Adipocyte (in vitro differentiated cells): ENCODE measurements at places on chromosomes 7 and 10.

- no peak for DNase-seq
Observed at GRCh38 chr7:17207220-17207619, 91.2 kb upstream of the AHR start.

GRCh38 chr7:135929722-135930141 is 47.4 kb downstream of the MTPN start:
- no peak for DNase-seq

DNA sequence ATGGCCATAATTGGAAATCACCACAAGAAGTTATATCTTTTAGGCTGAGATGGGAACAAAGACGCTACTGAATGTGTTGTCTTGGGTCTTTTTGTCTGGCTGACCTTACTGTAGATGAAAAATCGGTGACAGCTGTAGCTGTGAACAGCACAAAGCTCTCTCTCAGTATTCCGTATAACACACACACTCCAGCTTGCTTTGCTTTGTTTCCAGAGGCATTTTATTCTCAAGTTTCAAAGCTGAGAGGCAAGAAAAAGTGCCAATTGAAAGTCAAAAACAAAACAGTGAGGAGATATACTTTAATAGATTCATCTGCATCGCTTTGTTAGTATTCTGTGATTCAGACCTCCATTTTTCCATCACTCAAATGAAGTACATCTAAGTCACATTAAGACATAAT is 39.6 kb upstream of the CABCOCO1 start:
- DNase-seq, result no peak

- no peak for DNase-seq
Observed at GRCh38 chr10:113005380-113005779, 55.3 kb downstream of the TCF7L2 start.

DNA sequence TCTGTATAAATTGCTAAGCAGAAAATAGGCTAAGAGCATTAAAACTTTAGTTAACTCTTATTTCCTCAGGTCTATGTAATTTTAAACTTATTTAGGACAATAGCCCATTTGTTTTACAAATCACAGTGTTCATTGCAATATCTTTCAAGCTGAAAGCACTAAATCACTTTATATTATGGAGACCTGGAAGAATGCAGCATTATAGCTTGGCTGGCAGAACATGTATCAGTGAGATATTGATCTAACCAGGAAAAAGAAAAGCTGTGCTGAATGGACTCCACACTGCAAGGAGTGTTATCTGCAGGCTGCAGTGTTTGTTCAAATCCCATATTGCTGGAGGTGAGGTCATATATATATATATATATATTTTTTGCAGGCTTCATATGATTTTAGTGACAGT is 517.5 kb downstream of the NRG3 start:
- DNase-seq, result no peak

GRCh38 chr10:69845574-69846292 is 44.0 kb downstream of the COL13A1 start:
- DNase-seq, result peak; percentile 46

DNA sequence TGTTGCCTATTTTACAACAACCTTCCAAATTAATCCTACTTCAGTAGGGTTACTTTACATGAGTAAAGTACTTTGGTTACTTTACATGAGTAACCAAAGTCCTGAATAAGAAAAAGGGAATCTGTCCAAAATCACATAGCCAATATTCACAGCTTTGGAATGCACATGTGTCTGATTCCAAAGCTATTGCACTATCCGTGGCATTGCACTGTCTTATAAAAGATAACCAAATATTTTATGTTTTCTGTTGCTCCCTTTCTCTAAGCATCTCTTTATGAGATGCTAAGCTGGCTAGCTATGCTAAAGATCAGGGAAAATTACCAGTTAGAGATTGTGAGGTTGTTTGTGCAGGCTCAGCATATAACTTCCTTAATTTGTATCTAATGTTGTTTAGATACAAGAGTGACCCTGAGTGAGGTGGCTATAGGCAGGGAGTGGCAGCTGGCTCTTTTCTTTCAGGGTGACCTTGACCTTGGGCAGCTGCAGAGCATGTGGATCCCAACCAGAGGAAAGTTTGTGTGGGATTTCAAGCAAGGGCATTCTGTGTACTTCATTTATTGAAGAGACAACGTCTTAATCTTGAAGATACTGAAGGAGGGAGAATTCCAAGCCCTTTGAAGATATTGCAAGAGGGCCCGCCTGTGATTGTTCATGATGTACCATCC is 366.1 kb upstream of the ANKRD30A start:
- peak; percentile 88 for DNase-seq

DNA sequence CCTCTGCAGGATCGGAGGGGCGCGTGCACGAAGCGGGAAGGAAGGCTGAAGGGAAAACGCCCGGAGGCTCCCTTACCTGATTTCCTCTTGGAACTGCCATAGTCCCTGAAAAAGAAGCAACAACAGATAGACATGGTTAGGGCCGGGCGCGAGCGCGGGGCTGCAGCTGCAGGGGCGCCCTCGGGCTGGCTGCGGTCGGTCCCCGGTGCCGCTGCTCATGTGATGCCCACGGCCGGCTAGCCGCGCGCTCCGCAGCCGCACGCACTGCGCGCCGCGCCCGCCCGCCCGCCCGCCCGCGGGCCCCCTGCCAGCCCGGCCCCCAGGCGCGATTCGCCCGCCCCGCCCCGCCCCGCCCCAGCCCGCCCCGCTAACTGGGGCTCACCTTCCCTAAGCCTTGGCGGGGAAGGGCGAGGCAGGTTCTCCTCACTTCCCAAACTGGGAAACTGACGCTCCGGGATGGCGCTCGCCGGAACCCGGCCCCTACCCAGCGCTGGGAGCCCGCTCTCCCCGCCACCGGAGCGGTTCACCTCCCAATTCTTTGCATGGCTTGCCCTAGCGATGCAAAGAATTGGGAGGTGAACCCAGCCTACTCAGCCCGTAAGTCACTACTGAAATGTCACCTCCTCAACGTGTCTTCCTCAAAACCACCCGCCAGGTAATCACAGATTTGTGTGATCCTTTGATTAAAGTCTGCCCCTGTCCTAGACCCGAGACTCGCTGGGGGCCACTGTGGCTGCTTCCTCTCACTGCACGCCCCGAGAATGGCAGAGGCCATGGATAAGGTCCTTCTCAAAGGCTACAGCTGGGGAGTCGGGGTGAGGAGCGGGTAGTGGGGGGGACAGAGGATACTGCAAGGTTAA is 162.2 kb downstream of the SH3PXD2A start:
- peak; percentile 74 for DNase-seq

DNA sequence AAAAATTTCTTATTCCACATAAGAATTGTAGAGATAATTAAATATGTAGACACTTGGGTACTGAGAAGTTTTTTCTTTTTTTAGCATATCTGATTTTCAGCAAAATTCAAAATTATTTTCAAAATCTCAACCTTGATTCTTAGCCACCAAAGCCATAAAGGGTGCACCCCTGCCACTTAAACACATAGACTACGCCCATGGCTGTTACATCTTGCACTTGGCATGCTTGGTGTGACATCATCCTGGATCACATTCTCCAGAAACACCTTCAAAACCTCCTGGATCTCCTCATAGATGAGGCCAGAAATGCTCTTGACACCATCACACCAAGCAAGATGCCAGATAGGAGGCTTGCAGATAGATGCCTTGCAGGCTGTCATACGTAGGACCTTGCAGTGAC is 89.1 kb upstream of the KLF14 start:
- no peak for DNase-seq

DNA sequence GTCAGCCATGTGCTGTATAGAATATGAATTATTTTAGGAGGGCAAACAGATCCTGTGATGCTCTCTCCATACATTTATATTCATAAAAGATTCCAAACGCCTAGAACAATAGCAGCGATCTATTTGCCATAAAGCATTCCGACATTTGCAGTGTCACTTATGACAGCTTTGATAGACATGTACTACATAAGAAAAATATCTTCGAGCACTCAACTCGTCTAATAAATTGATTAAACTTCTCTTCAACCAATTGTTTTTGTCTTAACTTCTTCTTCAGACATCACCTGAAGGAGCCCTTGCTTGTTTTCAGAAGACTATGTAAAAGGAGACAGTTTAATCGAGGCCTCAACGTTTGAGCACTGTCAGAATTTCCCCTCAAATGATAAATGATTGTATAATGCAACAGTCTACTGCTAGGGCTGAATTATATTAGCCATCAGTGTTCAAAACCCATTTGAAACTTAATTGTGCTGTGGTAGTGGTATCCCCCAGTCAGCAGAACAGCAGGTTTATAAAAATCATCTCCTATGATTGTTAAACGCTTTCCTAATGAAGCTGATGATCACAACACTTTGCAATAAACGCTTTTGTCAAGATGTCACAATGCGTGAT is 158.0 kb upstream of the MGMT start:
- DNase-seq, result no peak

DNA sequence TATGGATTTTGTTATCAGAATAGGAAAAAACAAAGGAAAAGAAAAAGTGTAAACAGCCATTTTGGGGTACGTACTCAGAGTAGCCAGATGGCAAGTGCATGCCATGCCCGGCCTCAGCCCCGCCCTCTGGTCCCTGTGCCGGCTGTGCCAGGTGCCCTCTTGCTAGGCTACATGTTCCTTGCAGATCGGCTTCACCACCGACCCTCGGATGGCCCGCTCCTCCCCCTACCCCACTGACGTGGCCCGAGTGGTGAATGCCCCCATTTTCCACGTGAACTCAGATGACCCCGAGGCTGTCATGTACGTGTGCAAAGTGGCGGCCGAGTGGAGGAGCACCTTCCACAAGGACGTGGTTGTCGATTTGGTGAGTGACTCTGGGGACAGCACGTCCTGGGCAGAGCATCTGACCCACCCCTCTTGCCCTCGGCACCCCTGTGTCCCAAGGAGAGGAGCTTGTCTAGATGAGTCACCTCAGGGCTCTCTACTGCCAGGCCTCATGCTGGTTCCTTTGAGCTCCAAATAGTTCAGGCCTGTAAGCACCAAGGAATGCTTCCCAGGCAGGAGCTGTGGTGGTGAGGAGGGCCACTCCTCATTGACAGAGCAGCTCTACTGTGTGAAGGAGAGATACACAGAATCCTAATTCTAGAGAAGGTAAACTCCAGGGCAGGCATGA is 54.9 kb upstream of the ZMIZ2 start:
- peak; percentile 61 for DNase-seq

- no peak for DNase-seq
Observed at GRCh38 chr10:96609510-96609909, 22.7 kb upstream of the TM9SF3 start.

- DNase-seq, result no peak
Observed at GRCh38 chr7:124799448-124799847, 33.9 kb upstream of the GPR37 start.

GRCh38 chr10:70879207-70879606 is 9.2 kb downstream of the PCBD1 start:
- no peak for DNase-seq

DNA sequence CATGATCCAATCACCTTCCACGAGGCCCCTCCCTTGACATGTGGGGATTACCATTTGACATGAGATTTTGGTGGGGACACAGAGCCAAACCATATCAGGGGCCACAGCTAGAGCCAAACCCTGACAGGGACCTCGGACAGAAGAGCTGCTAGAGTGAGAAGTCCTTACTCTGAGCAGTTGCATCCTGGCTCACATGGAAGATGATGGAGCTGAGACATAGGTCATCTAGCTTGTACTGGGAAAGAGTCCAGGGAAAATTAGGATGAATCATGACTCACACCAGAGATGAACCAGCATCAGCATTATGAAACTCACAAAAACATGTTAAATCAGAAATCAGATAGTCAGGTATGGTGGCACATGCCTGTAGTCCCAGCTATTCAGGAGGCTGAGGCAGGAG is 12.8 kb upstream of the FMC1 start:
- peak; percentile 70 for DNase-seq

- no peak for DNase-seq
Observed at GRCh38 chr10:100621360-100622205, 85.8 kb downstream of the HIF1AN start.

GRCh38 chr7:126052229-126052628 is 1122.6 kb upstream of the POT1 start:
- DNase-seq, result no peak

DNA sequence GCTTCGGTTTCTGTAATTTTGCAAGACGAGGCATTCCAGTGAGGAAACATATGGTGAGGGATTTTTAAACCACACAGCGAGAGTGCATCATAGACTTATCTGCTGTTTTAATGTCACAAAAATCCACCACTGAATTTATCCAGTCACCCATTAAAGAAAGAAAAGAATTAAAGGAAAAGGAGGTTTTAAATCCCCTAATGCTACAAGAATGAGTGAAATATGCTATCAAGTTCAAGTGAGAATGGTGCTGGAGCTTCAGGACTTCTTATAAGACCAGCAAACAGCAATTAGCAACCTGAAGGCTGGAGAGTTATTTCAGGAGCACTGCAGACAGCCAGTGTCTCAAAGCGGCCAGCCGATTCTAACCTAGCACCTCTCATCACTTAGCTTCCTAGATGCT is 439.1 kb upstream of the MGMT start:
- DNase-seq, result no peak

DNA sequence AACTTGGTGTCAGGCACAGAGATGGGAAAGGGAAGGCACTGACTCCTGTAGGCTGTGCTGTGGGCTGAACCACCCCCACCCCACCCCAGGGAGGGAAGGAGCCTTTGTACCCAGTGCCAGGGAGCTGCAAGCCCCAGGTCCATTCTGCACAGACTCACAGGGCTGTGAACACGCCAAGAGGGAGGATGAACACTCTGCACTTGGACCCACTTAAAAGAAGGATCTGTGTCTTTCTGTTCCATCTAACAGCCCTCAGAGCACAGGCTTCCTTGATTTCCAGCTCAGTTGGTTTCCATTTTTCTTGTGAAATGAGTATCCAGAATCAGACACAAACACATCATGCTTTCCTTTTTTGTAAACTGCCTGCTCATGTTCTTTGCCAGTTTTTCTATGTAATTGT is 84.9 kb downstream of the GRB10 start:
- no peak for DNase-seq
